ENCODE measurements at places on chromosomes 2 and 18. TPM values are rescaled to one million over a fixed set of nuclear protein-coding genes. Genes with fewer than 3 reads are reported as not detected.

LOXL3 gene
- total RNA-seq: 49.8 TPM

TPO gene
- 0.27 TPM for total RNA-seq

ASIC4 gene
- total RNA-seq: not detected

CHRND gene
- total RNA-seq: not detected

IGFBP5 gene
- total RNA-seq: 0.11 TPM

REG3G gene
- 0.23 TPM for total RNA-seq

TCF7L1 gene
- 0.16 TPM for total RNA-seq

GMPPA gene
- 40.0 TPM for total RNA-seq

SOX11 gene
- total RNA-seq: not detected

RESP18 gene
- not detected for total RNA-seq

SLC19A3 gene
- total RNA-seq: not detected

CAPN14 gene
- total RNA-seq: 0.24 TPM

GCFC2 gene
- total RNA-seq: 19.8 TPM

CFC1 gene
- total RNA-seq: not detected

FAM124B gene
- total RNA-seq: not detected

CRYBA2 gene
- total RNA-seq: not detected

HAAO gene
- total RNA-seq: not detected

GRCh38 chr2:46780801-46781445 is 134.7 kb downstream of the MCFD2 start:
- DNase-seq: no peak

- DNase-seq: no peak
These were observed 180.8 kb downstream of the MBD2 start for GRCh38 chr18:54043484-54044251.

DNA sequence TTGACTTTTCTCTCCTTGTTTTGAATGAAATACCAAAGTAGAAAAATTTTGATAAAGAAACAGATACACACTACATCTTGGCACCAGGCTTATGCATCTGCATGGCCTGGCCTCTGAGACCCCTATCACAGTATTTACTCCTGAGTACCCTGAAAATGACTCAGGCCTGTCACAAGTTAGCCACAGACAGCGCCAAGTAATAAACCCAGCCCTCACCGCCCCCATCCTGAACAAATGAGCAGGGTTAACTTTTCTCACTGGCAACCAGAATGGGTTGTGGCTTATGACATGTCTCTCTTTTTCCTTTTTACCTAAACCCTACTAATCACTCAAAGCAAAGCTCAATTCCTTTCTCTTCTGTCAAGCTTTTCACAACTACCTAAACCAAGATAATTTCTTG is 35.3 kb downstream of the SPRED2 start:
- DNase-seq: peak; percentile 41

DNA sequence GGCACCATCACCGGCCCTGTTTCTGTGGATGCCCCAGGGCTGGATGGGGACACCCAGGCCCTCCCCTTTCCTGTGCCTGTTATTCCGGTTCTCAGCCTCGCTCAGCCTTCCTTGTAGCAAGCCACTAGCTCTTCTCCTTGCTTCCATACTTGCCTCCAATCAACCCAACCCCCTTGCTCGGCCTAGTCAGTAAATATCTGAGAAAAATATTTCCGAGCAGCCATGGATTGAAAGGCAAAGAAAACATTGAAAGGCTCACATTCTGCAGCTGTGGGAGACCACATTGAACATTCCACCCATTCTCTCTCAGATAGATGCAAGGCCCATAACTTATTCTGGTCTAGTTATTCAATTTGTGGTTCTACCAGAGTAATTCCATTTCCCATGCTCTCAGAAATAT is 114.9 kb downstream of the SPP2 start:
- no peak for DNase-seq

GRCh38 chr2:235860871-235861270 is 307.3 kb downstream of the GBX2 start:
- DNase-seq: peak; percentile 42

GRCh38 chr2:208163489-208163888 is at the start of gene CRYGA:
Gene CRYGA, minus strand, starts transcription at chr2:208163589. Its CDS starts 33 bp downstream, at chr2:208163556.
- no peak for DNase-seq

DNA sequence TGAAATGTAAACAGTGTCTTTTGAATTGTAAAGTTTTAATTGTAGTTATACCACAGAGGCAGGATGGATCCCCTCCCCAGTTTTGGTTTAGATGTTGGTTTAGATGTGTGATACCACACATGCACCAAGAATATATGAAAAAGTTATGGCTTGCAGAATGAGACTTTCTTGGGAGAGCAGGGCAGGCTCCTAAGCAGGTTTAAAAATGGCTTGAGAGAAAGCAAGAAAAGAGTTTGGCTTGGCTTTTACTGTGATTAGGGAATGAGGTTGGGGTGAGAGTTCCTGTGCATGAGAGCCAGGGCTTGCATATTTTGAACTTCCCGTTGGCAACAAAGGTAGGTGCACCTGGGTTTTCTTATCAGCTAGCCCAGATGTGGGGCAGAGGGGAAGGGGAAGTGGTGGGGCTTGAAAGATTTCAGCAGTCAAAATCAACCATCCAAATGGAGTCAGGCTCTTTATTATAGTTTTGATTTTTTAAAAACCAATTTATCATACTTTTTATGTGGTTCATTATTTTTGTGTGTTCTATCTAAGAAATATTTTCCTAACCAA is 246.9 kb downstream of the MTX2 start:
- DNase-seq: no peak

- DNase-seq: no peak
These were observed 574 bp upstream of the NCL start for GRCh38 chr2:231464576-231465540.

DNA sequence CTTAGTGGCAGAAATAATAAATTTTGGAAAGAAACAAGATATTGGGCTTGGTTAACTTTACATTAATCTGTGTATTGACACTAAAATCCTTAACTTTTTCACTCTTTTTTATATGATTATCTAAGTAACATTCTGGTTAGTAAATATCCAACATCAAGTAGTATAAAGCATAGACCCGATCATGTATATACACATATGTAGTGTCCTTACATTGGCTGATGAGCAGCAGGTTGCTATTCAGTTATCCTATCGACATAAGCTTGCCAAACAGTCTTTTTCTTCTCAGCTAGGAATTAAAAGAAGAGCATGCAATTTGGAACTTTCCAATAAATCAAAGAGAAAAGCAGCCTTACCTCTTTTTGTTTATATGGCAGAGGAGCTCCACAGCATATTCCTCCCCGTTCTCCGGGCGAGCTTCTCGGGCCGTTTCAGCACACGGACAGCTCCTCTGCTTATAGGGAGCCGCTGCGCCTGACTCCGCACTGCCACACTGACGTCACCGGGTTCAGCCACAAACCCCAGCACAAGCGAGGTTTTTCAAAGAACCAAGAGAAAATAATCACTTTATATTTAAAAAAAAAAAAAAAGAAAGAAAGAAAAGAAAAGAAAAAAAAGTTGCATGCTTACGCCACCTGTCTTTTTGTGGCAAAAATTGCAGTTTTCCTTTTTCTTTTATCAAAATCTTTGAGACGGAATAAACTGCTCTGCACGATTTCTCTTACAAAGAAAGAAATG is at the start of gene SCG2:
TSS of gene SCG2 (minus strand) at position 430 of the 735 bp plus-strand sequence. CDS start 3,079 bp downstream, outside the sequence.
- peak; percentile 87 for DNase-seq

DNA sequence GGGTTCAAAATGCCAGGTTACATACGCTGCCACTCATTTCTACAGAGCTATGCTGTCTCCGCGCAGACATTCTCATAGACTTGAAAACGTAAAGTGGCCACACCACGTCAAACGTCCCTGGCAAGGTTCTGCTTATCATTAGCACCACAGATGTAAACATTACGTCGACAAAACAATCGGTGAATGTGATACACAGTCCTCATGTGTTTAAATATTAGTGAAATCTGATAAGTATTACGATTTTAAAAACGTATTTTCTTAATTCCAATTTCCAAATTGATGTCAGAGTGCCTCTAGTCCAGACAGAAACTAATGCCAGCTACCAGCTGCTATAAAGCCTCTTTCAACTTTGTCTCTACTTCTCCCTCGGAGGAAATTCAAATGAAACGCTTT is 1.2 kb downstream of the STK17B start:
- peak; percentile 59 for DNase-seq

GRCh38 chr18:10936176-10937053 is 213.0 kb downstream of the PIEZO2 start:
- no peak for DNase-seq

DNA sequence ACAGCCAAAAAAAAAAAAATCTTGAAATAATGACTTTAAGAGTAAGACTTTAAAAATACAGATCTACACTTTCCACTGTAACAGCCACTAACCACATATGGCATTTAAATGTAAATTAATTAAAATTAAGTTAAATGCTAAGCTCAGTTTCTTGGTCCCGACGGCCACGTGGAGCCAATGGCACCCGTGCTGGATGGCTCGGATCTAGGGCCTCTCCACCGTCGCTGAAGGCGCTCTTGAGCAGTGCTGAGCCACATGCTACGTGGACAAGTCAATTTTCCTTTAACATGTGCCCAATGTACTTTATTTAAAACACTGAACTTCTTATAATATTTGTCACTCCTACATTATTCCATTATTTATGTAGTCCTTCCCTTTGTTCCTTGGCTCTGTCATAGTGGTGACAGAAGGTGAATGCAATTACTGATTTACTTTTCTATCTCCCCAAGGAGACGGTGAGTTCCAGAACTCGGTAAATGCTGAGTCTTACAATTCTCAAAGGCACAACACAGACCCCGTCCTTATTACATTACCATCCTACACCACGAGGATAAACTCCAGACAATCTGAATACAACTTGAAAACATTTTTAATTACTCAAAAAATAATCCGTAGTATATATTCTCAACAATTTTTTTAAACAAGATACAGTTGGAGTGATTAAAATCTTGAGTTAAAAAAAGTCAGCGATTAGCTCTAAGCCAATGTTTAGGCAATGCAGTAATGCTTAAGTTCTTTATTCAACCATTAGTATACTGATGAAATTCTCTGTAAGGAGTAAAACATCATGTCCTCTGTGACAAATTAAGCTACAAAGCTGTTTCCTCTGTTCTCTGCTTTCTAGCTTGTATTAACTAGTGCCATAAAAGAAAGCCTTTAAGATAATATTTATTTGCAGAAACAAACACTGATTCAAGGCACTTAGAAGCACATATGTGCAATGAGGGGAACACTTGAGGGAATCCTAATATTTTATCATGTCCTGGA is 95.1 kb downstream of the AFF3 start:
- DNase-seq: no peak

DNA sequence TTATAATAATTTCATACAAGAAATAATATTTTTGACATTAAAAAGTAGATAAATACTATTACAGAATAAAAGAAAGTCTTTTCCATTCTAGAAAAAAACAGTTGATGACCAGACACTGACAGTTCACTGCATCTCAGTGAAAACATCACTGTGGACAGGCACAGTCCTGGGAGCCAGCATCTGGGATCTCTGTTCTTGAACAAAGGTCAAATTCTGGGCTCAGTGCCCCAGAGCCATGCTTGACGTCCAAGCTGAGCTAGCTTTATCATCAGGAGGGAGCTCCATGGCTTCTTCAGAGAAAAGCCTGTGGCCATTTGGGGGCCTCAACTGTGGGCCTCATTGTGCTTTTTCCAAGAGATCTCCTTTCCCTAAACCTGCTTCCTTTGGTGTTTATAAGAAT is 86.1 kb upstream of the SRD5A2 start:
- DNase-seq: no peak

DNA sequence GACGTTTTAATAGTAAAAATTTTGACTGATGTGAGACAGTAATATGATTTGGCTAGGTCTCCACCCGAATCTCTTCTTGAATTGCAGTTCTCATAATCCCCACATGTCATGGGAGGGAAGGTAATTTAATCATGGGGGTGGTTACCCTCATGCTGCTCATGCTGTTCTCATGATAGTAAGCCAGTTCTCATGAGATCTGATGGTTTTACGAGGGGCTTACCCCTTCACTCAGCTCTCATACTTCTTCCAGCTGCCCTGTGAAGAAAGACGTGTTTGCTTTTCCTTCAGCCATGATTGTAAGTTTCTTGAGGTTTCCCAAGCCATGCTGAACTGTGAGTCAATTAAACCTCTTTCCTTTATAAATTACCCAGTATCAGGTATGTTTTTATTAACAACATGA is 327.0 kb upstream of the CDH7 start:
- no peak for DNase-seq

- DNase-seq: no peak
These were observed 35.1 kb downstream of the MYO7B start for GRCh38 chr2:127570282-127571250.

GRCh38 chr2:46366668-46367052 is 69.5 kb downstream of the EPAS1 start:
- DNase-seq: no peak

Data from HT1080 (cell line).